ENCODE measurements at places on chromosomes 2 and 18.

- DNase-seq: no peak
Observed at GRCh38 chr2:106537791-106538191, 50.6 kb downstream of the CD8B2 start.

DNA sequence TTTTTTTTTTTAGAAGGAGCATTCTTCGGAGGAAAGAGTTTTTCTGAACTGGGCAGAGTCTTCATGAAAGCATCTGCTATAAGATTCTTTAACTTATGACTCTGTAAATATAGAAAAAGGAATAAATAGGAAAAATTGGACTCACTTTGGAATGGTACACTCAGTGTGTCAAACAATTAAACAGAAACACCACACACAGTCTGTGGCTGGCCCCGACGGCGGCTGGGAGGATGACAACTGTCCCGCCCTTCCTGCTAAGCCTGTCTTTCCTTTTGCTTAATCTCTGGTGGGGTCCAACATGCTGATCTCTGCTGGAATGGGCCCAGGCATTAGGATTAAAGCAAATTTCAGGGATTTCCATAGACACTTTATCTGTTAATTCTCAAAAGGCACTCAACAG lies 12.5 kb upstream of the RAB31 start:
- no peak for DNase-seq

DNA sequence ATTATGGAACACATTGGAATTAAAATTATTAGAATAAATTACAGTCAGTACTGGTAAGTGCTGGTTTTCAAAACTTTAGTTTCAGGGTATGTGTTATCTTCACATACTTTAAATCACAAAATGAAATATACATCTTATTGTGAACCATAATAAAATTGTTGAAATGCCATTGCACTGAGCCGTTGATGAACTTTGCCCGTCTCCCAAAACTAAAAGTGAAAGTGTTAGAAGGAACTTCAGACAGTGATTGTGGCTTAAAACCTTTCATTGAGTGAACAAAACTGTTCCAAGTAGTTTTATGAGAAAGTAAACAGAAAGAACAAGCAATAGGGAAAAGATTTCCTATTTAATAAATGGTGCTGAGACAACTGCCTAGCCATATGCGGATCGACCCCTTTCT lies 811.6 kb downstream of the PLCL1 start:
- DNase-seq: no peak

DNA sequence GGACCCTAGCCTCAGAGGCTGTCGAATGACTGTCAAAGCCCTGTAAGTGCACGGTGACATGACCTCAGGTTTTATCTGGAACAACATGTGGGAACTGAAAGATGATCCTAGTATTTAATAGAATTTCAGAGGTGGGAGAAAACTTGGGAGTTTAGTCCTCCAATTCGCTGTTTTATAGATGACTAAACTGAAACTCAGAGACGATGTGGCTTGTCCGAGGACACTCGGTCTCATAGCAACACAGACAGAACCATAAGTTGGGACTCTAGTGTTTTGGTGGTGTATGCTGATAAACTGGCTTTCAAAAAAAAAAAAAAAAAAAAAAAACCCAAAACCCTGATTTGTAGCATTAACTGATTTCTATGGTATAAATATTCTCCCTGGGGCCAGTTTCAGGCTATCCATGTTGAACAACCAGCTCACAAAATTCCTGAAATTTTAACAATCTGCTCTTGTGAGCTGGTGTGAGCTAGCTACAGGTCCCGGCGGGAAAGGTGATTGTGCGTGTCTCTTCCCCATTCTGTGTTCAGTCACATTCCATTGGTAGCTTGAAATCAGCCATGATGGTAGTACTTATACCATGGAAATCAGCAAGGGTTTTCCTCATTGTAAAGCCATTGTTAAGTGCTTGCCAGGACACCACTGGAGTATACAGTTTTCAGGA lies 195.5 kb upstream of the EPAS1 start:
- no peak for DNase-seq

GRCh38 chr2:27441958-27442919 lies at the start of gene KRTCAP3:
Gene KRTCAP3 (plus strand): TSS chr2:27442381. CDS start chr2:27442413, 32 bp downstream.
- no peak for DNase-seq

DNA sequence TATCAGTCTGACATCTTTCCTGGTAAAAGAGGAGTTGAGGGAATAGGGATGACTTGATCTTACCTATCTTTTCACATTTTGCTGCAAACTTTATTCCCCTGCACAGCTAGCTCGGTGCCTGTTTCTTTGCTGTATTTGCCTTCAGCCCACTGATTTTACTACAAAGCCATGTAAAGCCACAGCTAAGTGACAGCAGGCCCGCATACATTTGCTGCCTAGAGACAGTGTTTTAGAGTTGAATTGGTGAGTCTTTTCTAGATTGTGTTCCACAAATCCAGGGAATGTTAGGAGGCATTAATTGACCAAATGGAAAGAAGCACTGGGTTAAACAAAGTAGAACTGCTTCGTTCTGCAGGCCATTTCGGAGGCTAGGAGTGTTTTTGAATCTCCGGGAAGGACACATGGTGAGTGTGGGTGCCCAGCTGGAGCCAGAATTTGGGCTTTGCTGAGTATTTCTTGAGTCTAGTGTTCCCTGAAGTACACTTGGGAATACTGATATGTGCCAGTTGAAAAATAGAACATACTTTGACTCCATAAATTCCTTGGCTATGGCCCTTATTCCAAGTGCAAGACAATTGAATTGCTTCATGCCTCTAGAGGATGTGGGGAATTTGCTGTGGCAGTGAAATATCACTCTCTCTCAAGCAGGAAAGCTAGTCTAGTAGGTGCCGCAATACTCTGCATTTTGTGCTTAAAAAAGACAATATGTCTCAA lies 329.8 kb downstream of the PTPRM start:
- no peak for DNase-seq

DNA sequence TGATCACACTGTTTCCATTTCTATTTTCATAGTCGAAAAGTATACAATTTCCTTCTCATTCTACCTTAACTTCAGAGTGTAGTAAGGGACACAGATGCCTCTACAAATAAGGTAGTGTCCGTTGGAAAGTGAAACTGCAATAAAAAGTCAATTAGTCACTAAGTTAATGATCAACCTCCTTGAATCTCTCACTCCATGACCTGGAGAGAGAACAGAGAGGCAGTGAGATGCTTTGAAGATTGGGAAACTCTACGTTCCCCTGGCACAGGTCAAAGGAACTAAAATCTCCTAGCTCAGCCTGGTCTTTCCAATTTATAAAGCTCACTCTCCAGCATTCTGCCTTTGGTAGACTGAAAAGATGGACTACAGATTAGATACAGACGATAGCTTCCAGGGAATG lies 153.8 kb upstream of the ACAA2 start:
- no peak for DNase-seq

DNA sequence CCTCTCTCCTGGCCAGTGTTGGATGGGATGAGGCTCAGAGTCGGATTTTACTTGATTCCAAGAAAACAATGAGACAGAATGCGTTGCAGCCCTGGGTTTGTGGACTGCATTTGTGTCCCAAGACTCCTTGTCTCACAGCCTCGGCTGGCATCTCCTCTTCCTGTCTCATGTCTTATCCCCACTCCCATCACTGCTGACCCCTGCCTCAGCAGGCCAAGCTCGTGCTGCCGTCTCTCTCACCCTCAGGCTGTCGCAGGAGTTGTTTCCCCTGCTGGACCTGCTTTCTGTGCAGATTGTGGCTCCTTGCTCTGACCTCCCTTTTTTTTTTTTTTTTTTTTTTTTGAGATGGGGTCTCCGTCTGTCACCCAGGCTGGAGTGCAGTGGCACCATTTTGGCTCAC lies 70.2 kb upstream of the RALBP1 start:
- no peak for DNase-seq

DNA sequence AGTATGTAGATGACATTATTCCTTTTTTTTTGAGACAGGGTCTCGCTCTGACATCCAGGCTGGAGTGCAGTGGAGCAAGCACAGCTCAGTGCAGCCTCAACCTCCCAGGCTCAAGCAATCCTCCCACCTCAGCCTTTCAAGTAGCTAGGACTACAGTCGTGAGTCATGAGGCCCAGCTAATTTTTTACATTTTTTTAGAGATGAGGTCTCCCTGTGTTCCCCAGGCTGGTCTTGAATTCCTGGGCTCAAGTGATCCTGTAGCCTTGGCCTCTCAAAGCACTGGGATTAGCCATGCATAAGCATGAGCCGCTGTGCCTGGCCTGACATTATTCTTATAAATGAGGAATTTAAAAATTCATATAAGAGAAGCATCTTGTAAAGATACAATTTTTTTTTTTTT lies 86.9 kb downstream of the FAM117B start:
- DNase-seq: no peak

GRCh38 chr2:26477911-26478253 lies at the start of gene OTOF:
Gene OTOF (minus strand): TSS chr2:26478124.
- peak; percentile 63 for DNase-seq

DNA sequence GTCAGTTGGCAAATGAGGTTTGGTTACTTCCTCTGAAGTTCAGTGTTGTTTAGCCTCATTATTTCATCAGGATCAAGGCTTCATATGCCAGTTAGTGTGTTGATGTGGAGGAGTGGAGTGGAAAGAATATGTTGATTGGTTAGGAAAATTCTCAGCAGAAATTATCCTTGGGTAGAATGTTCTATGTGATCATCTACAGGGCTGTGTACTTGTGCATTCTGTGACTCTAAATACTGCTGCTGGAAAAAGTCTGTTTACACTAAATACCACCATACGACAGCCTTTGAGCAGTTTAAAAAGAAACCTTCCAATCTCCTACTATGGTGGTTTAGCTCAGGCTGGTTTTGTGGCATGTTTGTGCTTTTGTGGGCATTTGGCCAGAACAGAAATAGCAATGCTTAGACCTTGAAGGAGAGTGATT lies 25.8 kb downstream of the CAB39 start:
- DNase-seq: no peak

DNA sequence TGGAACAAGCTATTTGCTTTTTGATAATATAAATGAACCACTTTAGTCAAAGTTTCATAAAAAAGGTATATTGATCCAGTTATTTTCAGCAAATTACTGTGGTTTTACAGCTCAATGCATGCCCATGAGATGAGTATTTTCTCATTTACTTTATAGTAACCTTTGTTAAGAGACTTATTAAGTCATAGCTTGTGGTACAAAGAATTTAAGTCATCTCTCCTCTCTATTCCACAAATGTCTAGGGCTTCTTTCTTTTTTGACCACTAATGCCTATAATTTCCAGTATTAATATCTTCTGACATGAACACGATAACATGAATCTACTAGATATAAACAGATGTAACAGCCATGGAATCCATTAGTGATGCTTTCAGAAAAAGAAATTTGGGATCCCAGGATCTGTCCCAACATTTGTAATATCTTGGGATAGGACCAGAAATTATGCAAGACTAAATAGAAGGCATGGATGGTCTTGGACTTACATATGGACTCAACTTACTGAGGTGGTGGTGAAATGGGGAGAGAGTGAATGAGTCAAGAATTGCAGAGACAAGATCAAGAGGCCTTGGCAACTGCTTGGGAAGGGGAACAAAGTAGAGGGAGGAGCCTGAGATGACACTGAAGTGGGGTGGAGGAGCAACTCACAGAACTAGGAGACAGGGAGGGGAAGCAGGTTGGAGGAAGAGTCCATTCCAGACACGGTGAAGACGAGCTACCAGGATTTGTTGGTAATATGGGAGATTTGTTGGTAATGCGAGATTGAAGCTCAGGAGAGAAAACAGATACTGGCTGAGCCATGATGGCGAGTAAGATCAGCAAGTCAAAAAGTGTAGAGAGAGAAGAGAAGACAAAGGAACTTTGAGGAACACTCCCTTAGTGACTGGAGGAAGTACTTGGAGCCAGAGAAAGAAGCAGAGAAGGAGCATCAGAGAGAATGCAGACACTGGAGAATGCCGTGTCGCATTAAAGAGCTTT lies 42.4 kb upstream of the KDM3A start:
- DNase-seq: no peak

GRCh38 chr2:105736145-105736544 lies 8.6 kb upstream of the NCK2 start:
- no peak for DNase-seq

- DNase-seq: peak; percentile 78
Observed at GRCh38 chr2:40403233-40403836, 48.6 kb downstream of the SLC8A1 start.

DNA sequence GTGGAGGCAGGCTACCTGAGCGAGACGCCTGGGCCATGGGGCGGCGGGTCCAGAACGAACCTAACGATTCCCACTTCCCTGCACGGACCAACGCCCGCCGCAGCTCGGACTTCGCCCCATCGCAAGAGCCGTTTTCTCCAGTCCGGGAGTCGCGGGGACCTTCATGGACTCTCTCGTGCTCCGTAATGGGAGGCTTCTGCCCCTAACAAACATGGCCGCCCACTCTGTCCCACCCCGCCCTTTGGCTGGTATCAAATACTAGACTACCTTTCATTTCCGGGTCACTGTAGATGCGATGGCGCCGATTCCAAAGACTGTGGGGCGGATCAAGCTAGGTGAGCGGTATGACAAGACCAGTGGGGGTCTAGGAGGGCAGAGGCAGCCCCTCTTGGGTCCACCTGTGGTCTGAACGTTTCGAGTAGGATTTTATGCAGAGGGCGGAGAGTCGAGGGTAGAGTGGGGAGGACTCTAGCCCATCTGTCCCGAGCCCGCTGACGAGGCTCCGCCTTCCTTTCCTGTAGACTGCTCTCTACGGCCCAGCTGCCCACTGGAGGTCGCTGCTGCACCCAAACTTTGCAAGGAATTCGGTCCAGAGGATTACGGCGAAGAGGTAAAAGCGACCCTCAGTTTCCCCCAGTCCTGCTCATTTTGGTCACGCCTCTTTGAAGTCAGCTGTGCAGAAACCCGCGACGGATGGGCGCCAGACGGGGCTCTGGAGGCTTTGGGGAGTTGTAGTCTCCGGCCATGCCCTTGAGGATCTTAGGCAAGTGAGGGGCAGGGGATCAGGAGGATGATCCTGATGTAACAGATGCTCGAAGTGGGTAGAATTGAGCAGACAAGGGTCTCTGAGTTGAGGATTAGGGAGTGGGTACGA lies at the start of the genes CCDC142 and TTC31:
CCDC142 (minus strand) TSS at position 198 of the 874 bp plus-strand sequence; CDS start at position 37, 161 bp downstream.
TTC31 (plus strand) TSS at position 281 of the 874 bp plus-strand sequence; CDS start at position 296, 15 bp downstream.
- DNase-seq: peak; percentile 91

- DNase-seq: no peak
Observed at GRCh38 chr18:45974088-45974536, 7.0 kb upstream of the EPG5 start.

- DNase-seq: no peak
Observed at GRCh38 chr2:209629597-209629996, 142.0 kb upstream of the UNC80 start.

DNA sequence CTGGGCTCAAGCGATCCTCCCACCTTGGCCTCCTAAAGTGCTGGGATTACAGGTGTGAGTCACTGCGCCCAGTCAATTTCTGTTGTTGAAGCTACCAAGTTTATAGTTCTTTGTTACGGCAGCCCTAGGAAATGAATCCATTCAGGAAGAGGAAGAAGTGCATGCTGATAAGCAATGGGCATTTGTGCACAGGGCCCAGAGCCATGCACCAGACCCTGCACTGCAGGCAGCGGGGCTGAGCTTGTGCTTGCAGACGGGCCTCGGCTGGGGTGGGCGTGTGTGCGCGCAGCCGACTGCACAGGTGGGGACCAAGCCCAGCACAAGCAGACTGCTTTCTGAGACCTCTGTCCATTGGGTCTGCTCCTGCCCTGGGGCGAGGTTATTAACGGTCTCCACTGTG lies 144.6 kb downstream of the CABLES1 start:
- DNase-seq: no peak

Measured in GM04504 (cell line).